ENCODE measurements at places on chromosomes 13 and 19. TPM values are rescaled to one million over a fixed set of nuclear protein-coding genes. Genes with fewer than 3 reads are reported as not detected.

Gene PRR36
- total RNA-seq = 0.97 TPM

Gene ZNF468
- total RNA-seq = 10.9 TPM

Gene NALCN
- total RNA-seq = not detected

Gene WDR62
- total RNA-seq = 17.5 TPM

Gene NLRP5
- not detected for total RNA-seq

Data from activated naive CD4-positive, alpha-beta T cell treated with anti-CD3 and anti-CD28 coated beads, Interleukin-2, amount 50 U/mL, for 72 hours (primary cell).